ENCODE measurements at places on chromosomes 16 and 17.
A peak's percentile ranks its signal among the peaks of the same experiment; 100 is the strongest.

- H3K27ac ChIP-seq = no peak overlapping the region
- H3K4me3 ChIP-seq = no peak overlapping the region
- no peaks in the 10 kb centered on the region for H3K36me3 ChIP-seq
- DNase-seq = no peak
- H3K4me1 ChIP-seq = no peaks in the 10 kb centered on the region
- H3K27me3 ChIP-seq = peaks cover 76% of the 10 kb centered on the region
These were observed 471.9 kb downstream of the PMP22 start for GRCh38 chr17:14793237-14793636.

GRCh38 chr17:560432-560873, 154.2 kb downstream of the VPS53 start:
- H3K27me3 ChIP-seq = no peaks in the 10 kb centered on the region
- peaks cover 3% of the 10 kb centered on the region for H3K4me1 ChIP-seq
- DNase-seq = no peak

DNA sequence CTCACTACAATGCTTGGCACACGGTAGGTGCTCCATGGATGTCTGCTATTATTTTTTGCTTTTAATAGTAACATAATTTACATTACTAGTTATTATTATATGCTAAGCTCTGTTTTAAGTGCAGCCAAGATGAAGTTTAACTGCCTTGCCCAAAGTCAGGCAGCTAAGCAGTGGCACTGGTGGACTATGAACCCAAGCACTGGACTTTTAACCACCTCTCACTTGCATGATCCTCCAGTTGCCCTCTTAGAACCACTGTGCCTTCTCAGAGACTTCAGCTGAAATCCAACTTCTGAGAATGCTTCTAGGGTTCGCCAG, 1.5 kb upstream of the ZNF207 start:
- H3K4me3 ChIP-seq = peak overlapping the region; percentile 96
- H3K27ac ChIP-seq = no peak overlapping the region
- H3K27me3 ChIP-seq = no peaks in the 10 kb centered on the region
- peaks cover 14% of the 10 kb centered on the region for H3K4me1 ChIP-seq

DNA sequence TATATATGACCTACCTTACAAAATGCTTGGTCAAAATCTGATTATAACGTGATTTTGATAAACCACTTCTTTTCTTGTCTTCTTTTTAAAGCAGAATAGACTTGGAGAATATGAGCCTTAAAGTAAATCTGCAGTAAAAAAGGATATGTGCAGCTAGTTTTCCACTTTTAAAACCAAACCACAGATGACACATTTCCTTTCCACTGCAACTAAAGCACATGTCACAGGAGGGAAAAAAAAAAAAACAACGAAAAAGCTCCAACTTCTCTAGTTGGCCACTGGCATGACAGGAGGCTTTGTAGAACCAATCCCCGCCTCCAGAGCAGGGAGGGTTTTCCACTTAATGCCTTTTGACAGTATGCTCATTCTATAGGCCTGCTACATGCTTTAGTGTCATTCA, at the start of gene EVI2A:
Gene EVI2A (minus strand): TSS at position 142 of the 400 bp plus-strand sequence. CDS start 2,609 bp downstream, outside the sequence.
- peaks cover 20% of the 10 kb centered on the region for H3K36me3 ChIP-seq
- peak; percentile 32 for DNase-seq
- no peaks in the 10 kb centered on the region for H3K27me3 ChIP-seq
- peak within 1 kb of the TSS; percentile 77 for H3K4me3 ChIP-seq

GRCh38 chr16:12898551-12898950, 2.8 kb upstream of the SHISA9 start:
- no peaks in the 10 kb centered on the region for H3K4me1 ChIP-seq
- no peak overlapping the region for H3K4me3 ChIP-seq
- H3K36me3 ChIP-seq = no peaks in the 10 kb centered on the region
- H3K27ac ChIP-seq = no peak overlapping the region
- DNase-seq = no peak

GRCh38 chr17:78409191-78409928, 30.9 kb downstream of the PGS1 start:
- H3K4me3 ChIP-seq = no peak overlapping the region
- H3K27me3 ChIP-seq = no peaks in the 10 kb centered on the region
- no peak for DNase-seq
- H3K27ac ChIP-seq = peak overlapping the region; percentile 38

GRCh38 chr16:17395849-17396480, 74.8 kb downstream of the XYLT1 start:
- peak overlapping the region; percentile 91 for H3K27ac ChIP-seq
- H3K4me3 ChIP-seq = no peak overlapping the region
- peaks cover 3% of the 10 kb centered on the region for H3K36me3 ChIP-seq
- peaks cover 58% of the 10 kb centered on the region for H3K4me1 ChIP-seq

DNA sequence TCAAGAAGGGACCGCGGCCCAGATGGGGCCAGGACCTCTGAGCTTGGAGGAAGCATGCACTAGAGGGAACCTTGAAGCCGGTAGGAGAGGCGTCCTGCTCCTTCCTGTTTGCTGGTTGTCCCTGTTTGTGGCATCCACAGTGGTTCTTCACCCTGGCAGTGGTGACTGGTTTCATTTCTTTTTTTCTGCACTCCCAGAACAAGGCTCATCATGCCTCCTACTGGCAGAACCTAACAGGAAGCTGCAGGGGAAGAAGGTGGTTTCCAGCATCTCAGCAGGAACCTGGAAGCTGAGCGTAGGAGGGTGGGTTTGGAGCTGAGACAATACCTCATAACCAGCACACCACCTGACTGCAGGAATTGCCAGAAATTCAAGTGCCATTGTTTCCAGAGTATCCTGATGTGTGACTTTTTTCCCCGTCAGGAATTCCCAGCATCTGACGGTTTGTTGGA, 5.8 kb downstream of the TMEM231 start:
- DNase-seq = no peak
- peaks cover 6% of the 10 kb centered on the region for H3K4me1 ChIP-seq
- peaks cover 2% of the 10 kb centered on the region for H3K36me3 ChIP-seq
- H3K27me3 ChIP-seq = no peaks in the 10 kb centered on the region

- H3K36me3 ChIP-seq = peaks cover 31% of the 10 kb centered on the region
- H3K27me3 ChIP-seq = no peaks in the 10 kb centered on the region
These were observed 12.0 kb downstream of the CBFB start for GRCh38 chr16:67040906-67041305.

DNA sequence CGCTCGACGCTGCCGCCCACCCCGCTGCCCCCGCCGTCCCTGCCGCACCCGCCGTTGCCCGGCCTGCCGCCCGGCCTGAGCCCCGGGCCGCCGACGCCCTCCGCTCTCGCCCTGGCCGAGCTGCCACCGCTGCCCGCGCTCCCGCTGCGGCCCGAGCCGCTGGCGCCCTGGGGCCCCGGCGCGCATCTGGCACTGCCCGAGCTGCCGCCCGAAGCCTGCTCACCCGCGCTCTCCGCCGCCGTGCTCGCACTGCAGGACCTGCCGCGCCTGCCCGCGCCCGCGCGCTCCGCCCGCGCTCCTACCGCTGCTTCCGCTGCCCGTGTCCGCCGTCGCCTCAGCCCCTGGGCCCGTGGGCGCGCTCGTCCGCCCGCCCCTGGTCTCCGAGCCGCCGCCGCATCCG, 8.4 kb upstream of the CLDN9 start:
- peak overlapping the region; percentile 73 for H3K4me3 ChIP-seq
- peaks cover 3% of the 10 kb centered on the region for H3K36me3 ChIP-seq
- no peak for DNase-seq
- no peak overlapping the region for H3K27ac ChIP-seq
- H3K27me3 ChIP-seq = peaks cover 30% of the 10 kb centered on the region

- peaks cover 11% of the 10 kb centered on the region for H3K36me3 ChIP-seq
- no peaks in the 10 kb centered on the region for H3K27me3 ChIP-seq
- no peak overlapping the region for H3K27ac ChIP-seq
- H3K4me3 ChIP-seq = peak overlapping the region; percentile 75
- DNase-seq = no peak
These were observed 5.6 kb downstream of the SBK1 start for GRCh38 chr16:28297784-28298510.

- no peak overlapping the region for H3K27ac ChIP-seq
- H3K4me3 ChIP-seq = no peak overlapping the region
- DNase-seq = no peak
- no peaks in the 10 kb centered on the region for H3K4me1 ChIP-seq
- no peaks in the 10 kb centered on the region for H3K36me3 ChIP-seq
These were observed 629.7 kb upstream of the KIF2B start for GRCh38 chr17:53193044-53193443.

DNA sequence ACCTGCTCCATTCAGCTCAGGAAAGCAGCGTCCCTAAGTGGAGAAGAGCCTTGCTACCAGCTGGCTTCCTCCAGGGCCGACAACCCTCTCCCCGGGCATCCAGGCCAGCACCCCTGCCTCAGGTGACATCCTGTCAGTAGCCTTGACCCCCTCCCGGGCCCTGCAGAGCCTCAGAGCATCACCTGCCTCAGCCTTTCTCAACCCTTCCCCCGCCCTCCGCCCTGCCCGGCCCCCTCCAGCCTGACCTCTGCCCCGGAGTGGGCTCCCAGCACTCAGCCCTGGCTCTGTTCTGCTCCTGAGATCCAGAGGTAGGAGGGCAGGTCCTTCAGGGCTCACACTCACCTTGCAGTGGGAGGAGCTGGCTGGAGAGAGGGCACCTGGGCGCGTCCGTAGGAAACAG, 73.8 kb upstream of the METRNL start:
- H3K36me3 ChIP-seq = no peaks in the 10 kb centered on the region
- no peaks in the 10 kb centered on the region for H3K4me1 ChIP-seq
- H3K27me3 ChIP-seq = no peaks in the 10 kb centered on the region
- H3K4me3 ChIP-seq = no peak overlapping the region
- H3K27ac ChIP-seq = no peak overlapping the region
- DNase-seq = no peak

DNA sequence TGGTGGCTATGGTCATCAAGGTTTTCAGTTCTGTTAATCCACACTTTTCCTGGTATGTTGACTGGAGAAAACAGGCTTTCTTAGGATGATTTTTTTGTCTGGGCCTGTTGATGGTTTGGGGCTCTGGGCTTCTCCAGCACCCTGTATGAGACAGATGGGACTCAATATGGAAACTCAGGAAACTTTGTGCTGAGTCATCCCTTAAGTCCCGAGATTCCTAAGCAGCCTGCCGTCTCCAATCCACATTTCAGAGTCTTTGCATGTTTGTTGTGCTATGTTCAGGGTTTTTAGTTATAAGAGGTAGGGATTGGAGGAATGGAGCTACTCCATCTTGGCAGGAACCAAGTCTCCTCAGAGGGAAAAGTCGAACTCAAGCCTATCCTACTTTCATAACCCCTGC, 253.3 kb upstream of the FOXF1 start:
- H3K4me1 ChIP-seq = no peaks in the 10 kb centered on the region
- H3K4me3 ChIP-seq = no peak overlapping the region
- H3K27ac ChIP-seq = no peak overlapping the region

DNA sequence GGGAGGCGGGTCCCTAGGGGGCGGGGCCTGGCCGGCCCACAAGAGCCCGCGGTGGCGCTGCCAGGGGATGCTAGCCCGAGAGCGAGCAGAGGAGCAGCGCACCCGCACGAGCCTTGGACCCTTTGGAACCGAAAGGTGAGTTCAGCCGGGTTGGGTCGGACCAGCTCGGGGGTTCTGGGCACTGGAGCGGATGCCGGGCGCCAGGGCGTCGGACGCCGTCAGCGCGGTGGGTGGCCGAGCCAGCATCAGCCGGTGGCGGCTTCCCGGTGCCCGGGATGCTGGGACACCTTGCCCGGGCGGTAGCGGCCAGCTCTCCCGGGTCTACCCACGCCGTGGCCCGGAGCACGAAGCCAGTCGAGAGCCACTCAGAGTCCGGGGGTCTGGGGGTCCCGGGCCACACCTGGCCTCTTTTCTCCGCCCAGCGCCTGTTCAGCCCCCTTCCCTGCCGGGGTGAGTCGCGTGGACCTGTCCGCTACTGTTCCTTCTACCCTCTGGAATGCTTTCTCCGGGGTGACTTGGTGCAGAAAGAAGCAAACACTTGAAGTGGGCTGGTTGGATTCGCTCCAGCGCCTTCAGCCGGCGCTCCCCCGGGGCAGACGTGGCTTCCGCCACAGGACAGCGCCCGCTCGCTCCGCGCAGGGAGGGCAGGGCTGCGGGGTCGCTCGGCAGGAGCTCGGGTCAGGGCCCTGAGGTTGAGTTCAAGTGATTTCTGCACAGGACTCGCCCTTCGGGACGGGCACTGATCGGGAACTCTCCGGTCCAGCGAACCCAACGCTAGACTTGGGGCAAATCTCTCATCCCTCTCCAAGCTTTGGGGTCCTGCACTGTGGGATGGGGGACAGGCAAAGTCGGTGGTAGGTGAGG, at the start of gene SCNN1G:
Gene SCNN1G (plus strand): TSS at position 67 of the 864 bp plus-strand sequence. CDS start 3,527 bp downstream, outside the sequence.
- H3K27ac ChIP-seq = no peak within 1 kb of the TSS
- H3K4me3 ChIP-seq = peak within 1 kb of the TSS; percentile 75
- peaks cover 82% of the 10 kb centered on the region for H3K27me3 ChIP-seq

DNA sequence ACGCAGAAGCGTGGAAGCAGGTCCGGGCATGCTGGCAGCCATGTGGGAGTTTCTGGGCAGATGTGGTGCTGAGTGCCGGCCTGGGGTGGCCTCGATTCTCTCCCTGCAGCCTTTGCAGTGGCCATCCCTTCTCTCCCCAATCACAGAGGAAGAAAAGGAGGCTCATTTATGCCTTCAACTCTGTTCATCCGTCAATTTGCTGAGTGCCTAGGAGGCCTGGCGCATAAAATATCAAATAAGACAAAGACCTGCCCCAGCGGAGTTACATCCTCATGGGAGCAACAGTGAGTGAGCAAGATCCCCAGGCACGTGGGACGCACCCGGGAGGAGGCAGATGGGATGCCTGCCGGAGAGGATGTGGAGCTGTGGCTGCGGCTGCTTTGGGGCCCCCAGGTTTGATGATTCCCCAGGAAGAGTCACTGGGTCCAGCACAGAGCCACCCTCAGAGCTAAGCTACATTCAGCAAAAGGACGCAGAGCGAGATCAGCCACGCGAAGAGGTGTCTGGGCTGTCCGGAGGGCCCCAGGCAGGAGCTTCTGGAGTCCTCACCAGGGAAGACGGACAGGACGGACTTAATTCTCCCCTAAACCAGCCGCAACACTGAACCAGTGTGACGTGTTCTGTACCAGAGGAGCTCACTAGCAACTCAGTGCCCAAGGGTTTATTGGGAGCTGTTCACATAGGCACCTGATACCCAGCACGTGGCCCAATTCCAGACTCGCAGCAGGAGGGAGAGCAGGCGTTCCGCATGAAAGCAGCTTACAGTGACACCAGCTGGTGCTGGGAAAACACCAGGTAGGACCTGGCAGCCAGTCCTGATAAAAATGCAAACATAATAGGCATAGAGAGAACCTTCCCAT, 11.3 kb downstream of the CA5A start:
- H3K4me3 ChIP-seq = no peak overlapping the region
- no peak for DNase-seq
- no peaks in the 10 kb centered on the region for H3K36me3 ChIP-seq
- H3K27me3 ChIP-seq = peaks cover 29% of the 10 kb centered on the region

GRCh38 chr16:1333854-1334700, 632 bp downstream of the BAIAP3 start:
- H3K4me1 ChIP-seq = peaks cover 17% of the 10 kb centered on the region
- peak overlapping the region; percentile 47 for H3K4me3 ChIP-seq
- peaks cover 8% of the 10 kb centered on the region for H3K27me3 ChIP-seq
- peaks cover 11% of the 10 kb centered on the region for H3K36me3 ChIP-seq

- no peak for DNase-seq
- peaks cover 15% of the 10 kb centered on the region for H3K4me1 ChIP-seq
- H3K36me3 ChIP-seq = peaks cover 56% of the 10 kb centered on the region
- H3K27me3 ChIP-seq = no peaks in the 10 kb centered on the region
- H3K4me3 ChIP-seq = no peak overlapping the region
These were observed 349.1 kb downstream of the SEC14L1 start for GRCh38 chr17:77489893-77490255.

GRCh38 chr17:82602487-82602886, 45.8 kb downstream of the WDR45B start:
- H3K4me3 ChIP-seq = no peak overlapping the region
- peaks cover 9% of the 10 kb centered on the region for H3K4me1 ChIP-seq
- no peaks in the 10 kb centered on the region for H3K27me3 ChIP-seq
- DNase-seq = no peak
- peak overlapping the region; percentile 51 for H3K27ac ChIP-seq

Measured in central memory CD8-positive, alpha-beta T cell (primary cell).